ENCODE measurements at places on chromosomes 11 and 22. TPM values are rescaled to one million over a fixed set of nuclear protein-coding genes. Genes with fewer than 3 reads are reported as not detected.
A peak's percentile ranks its signal among the peaks of the same experiment; 100 is the strongest.

Gene CFAP300
- total RNA-seq: 2.9 TPM

Gene OR4A16
- not detected for total RNA-seq

- DNase-seq: no peak
- H3K27ac ChIP-seq: no peak overlapping the region
- H3K4me1 ChIP-seq: peaks cover 16% of the 10 kb centered on the region
- H3K27me3 ChIP-seq: no peaks in the 10 kb centered on the region
Measured at GRCh38 chr11:119335091-119335654, 846 bp downstream of the RNF26 start.

GRCh38 chr11:76653012-76653673 is 17.4 kb downstream of the LRRC32 start:
- no peaks in the 10 kb centered on the region for H3K36me3 ChIP-seq
- H3K27ac ChIP-seq: peak overlapping the region; percentile 63
- H3K4me1 ChIP-seq: peaks cover 11% of the 10 kb centered on the region
- no peak for DNase-seq
- no peaks in the 10 kb centered on the region for H3K27me3 ChIP-seq

Gene DENND6B
- total RNA-seq: 16.9 TPM

GRCh38 chr11:78019808-78020207 is 3.3 kb downstream of the KCTD14 start:
- DNase-seq: no peak
- H3K27ac ChIP-seq: no peak overlapping the region
- H3K4me1 ChIP-seq: peaks cover 13% of the 10 kb centered on the region
- no peaks in the 10 kb centered on the region for H3K27me3 ChIP-seq
- no peaks in the 10 kb centered on the region for H3K36me3 ChIP-seq

DNA sequence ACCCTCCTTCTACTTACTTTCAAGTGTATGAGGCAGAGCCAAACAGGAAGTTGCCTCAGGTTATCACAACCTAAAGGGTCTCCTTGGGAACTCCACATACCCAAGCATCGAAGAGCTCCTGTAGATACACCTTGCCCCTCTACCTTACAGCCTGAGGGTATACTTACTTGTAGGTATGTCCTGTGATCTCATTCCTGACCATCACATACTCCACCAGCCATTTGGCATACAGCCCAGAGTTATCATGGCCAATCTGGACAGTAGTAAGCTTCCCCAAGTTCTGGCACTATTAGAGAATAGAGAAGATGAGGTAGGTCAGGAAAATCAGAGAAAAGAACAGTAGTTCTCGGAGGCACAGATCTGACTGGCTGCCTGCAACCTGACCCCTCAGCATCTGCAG is 53.4 kb upstream of the SCUBE2 start:
- H3K27ac ChIP-seq: no peak overlapping the region
- DNase-seq: no peak
- no peaks in the 10 kb centered on the region for H3K36me3 ChIP-seq
- peaks cover 11% of the 10 kb centered on the region for H3K4me1 ChIP-seq

Gene FOLR2
- 23.6 TPM for total RNA-seq

Gene STK33
- total RNA-seq: 17.2 TPM

Gene LRRC4C
- total RNA-seq: 6.1 TPM

- H3K36me3 ChIP-seq: peaks cover 15% of the 10 kb centered on the region
- no peaks in the 10 kb centered on the region for H3K4me1 ChIP-seq
- H3K4me3 ChIP-seq: no peak overlapping the region
- DNase-seq: no peak
Measured at GRCh38 chr11:48150213-48150612, 66.4 kb upstream of the OR4B1 start.

DNA sequence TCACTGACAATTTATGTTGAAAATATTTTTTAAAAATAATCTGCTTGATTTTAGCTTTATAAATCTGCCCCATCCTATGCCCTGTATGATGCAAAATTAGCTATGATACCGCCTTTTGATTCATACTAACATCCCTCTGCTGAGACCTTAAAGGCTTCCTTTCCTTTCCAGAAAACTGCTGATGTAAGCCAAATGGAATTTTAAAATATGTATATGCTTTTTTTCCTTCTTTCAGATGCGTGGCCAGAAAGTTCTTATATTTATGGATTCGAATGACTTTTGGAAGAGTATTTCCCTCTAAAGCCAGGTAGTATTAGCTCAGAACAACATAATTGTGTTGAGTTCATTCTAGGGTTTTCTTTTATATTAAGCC is 34.5 kb downstream of the SFI1 start:
- H3K27me3 ChIP-seq: no peaks in the 10 kb centered on the region
- no peak for DNase-seq
- H3K4me1 ChIP-seq: peaks cover 28% of the 10 kb centered on the region
- peak overlapping the region; percentile 82 for H3K27ac ChIP-seq
- H3K4me3 ChIP-seq: no peak overlapping the region

DNA sequence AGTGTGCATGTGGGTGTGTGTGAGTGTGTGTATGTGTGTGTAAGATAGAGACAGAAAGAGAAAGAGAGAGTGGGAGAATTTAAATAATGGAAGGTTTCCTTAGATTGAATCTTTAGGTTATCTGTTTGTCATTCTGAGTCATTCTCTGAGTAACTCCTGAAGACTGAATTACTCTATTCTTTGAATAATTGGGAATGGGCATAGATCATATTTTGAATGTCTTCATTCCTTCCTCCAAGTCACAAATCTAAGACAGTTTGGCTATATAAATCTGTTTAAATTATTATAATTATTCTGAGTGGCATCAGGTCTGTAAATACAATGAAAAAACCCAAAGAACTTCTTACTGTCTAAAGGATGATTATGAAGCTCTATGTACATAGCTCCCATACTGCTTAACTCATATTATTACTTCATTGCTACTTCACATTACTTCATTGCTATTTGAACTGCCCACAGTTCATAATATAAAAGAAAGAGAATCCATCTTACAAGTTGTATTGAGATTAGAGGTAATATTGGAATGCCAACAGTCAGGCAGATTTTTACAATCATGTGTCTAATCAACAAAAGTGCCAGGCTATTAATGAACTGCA is 346.6 kb upstream of the CCDC179 start:
- H3K27ac ChIP-seq: no peak overlapping the region
- no peaks in the 10 kb centered on the region for H3K27me3 ChIP-seq
- no peaks in the 10 kb centered on the region for H3K36me3 ChIP-seq
- peaks cover 6% of the 10 kb centered on the region for H3K4me1 ChIP-seq
- no peak for DNase-seq

Gene PDHX
- total RNA-seq: 40.7 TPM

Gene OR52I1
- total RNA-seq: not detected

DNA sequence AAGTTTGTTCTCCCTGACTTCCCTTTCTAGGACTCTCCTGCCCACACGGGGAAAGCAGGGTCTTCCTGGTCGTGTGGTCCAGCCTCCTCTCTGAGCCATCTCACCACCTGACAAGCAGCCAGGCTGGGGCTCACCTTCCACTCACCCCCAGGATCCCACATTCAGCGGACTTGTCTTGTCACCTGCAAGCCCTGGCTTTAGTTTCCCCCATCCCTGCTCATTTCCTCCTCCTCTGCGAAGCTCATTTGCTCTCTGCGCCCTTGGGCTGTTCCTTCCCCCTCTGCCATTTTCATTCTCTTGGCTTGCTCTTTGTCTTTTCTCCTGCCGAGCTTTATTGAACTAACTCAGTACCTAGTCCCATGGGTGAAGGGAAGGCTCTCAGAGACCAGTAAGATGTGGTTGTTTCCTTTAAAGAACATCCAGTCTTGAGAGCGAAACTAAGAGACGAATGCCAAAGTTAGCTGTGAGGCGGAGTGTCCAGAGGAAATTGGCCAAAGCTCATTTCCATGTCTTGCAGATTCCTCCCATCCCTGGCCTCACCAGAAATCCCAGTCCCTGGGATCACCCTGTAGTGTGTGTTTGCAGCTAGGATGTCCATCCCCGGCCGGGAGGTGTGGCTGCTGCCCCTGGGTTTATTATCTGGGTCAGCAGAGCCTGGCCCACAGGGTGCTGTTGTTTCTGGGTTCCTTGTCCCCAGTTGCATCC is 2.0 kb downstream of the ST14 start:
- no peak overlapping the region for H3K27ac ChIP-seq
- DNase-seq: no peak
- no peaks in the 10 kb centered on the region for H3K36me3 ChIP-seq

GRCh38 chr11:14067686-14068085 is 105.2 kb downstream of the SPON1 start:
- H3K36me3 ChIP-seq: no peaks in the 10 kb centered on the region
- H3K4me3 ChIP-seq: no peak overlapping the region
- no peak overlapping the region for H3K27ac ChIP-seq
- DNase-seq: no peak
- no peaks in the 10 kb centered on the region for H3K4me1 ChIP-seq
- H3K27me3 ChIP-seq: no peaks in the 10 kb centered on the region

DNA sequence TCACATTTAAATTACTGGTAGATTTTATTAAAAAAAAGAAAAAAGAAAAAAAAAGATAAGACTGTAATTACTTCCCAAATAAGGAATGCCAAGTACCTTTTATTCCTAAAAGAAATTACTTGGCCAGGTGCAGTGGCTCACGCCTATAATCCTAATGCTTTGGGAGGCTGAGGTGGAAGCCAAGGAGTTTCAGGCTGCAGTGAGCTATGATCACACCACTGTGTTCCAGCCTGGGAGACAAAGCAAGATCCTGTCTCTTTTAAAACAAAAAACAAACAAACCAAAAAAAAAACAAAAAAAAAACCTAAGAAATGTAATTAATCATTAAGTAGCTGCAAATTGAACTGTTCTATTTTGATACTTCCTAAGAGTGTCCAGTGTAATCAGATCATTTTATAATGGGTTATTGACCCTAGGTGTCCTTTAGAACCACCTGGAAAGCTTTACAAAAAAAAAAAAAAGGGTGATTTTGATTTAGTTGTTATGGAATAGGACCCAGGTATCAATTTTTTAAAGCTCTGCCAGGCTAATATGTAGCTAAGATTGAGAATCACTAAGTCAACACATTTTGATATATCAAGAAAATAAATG is 10.8 kb downstream of the LIN7C start:
- DNase-seq: no peak
- peaks cover 44% of the 10 kb centered on the region for H3K36me3 ChIP-seq
- H3K4me1 ChIP-seq: peaks cover 13% of the 10 kb centered on the region
- no peaks in the 10 kb centered on the region for H3K27me3 ChIP-seq
- H3K4me3 ChIP-seq: no peak overlapping the region
- H3K27ac ChIP-seq: no peak overlapping the region

Gene SLC35F2
- 6.3 TPM for total RNA-seq

GRCh38 chr22:50360578-50360977 is 17.5 kb downstream of the PPP6R2 start:
- DNase-seq: no peak
- H3K4me1 ChIP-seq: peaks cover 9% of the 10 kb centered on the region
- H3K27me3 ChIP-seq: no peaks in the 10 kb centered on the region
- no peak overlapping the region for H3K4me3 ChIP-seq
- H3K27ac ChIP-seq: no peak overlapping the region

DNA sequence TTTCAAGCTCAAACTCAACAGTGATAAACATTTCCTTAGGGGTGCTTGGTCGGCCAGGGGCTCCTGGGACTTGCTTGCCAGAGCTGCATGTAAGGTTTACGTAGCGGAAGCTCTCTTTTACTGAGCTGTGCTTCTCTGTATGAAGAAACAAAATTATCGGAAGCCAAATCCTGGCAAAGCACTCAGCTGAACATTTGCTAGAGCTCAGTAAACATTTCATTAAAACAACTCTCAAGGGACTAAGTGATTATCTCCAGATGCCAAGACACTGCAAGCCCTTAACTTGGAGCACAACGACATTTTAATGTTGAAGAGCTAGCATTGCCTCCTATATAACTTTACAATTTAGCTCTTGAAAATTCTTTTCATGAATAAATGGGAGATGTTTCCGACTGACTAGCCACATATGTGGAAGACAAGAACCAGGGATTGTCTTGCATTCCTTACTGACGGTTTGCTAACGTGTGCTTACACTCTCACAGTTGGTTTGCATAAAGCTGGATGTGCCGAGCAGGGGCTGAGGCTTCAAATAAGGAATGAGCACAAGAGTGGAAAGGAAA is 43.4 kb downstream of the SCUBE2 start:
- no peaks in the 10 kb centered on the region for H3K27me3 ChIP-seq
- H3K4me3 ChIP-seq: no peak overlapping the region
- H3K36me3 ChIP-seq: no peaks in the 10 kb centered on the region
- DNase-seq: no peak
- no peaks in the 10 kb centered on the region for H3K4me1 ChIP-seq
- H3K27ac ChIP-seq: no peak overlapping the region

Gene MUC5AC
- total RNA-seq: not detected

DNA sequence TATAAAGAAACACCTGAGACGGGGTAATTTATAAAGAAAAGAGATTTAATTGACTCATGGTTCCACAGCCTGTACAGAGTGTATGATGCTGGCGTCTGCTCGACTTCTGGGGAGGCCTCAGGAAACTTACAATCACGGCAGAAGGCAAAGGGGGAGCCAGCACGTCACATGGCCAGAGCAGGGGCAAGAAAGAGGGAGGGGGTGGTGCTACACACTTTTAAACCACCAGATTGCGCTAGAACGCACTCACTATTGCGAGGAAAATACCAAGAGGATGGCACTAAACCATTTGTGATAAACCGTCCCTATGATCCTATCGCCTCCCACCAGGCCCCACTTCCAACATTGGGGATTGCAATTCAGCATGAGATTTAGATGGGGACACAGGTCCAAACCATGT is 79.7 kb upstream of the CARD18 start:
- H3K27ac ChIP-seq: no peak overlapping the region
- H3K36me3 ChIP-seq: no peaks in the 10 kb centered on the region
- H3K4me3 ChIP-seq: no peak overlapping the region
- no peak for DNase-seq

Gene OR52I2
- total RNA-seq: not detected

Gene NTM
- 2.1 TPM for total RNA-seq

GRCh38 chr11:12110714-12111548 is 541 bp downstream of the MICAL2 start:
- H3K4me3 ChIP-seq: peak overlapping the region; percentile 98
- H3K27me3 ChIP-seq: no peaks in the 10 kb centered on the region
- H3K27ac ChIP-seq: peak overlapping the region; percentile 70
- H3K4me1 ChIP-seq: peaks cover 10% of the 10 kb centered on the region
